Glomerular endothelial cell (primary cell): ENCODE measurements at places on chromosomes 6 and 20. TPM values are rescaled to one million over a fixed set of nuclear protein-coding genes. Genes with fewer than 3 reads are reported as not detected.

Gene BPIFB4
- total RNA-seq, result not detected in 2 replicates

DNA sequence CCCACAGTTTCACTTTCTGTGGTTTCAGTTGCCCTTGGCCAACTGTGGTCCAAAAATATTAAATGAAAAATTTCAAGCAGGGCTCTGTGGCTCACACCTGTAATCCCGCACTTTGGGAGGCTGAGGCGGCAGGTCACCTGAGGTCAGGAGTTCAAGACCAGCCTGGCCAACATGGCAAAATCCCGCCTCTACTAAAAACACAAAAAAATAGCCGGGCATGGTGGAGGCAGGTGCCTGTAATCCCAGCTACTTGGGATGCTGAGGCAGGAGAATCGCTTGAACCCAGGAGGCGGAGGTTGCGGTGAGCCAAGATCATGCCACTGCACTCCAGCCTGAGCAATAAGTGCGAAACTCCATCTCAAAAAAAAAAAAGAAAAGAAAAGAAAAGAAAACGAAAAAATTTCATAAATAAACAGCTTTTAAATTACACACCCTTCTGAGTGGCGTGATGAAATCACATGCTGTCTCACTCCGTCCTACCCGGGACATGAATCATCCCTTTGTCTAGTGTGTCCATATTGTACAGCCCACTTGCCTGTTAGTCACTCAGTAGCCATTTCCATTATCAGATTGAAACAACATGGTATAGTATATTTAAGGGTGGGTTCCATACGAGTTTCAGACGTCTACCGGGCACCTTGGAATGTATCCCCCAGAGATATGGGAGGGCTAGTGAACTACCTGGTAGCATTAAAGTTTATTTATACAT lies 11.7 kb downstream of the PTPRK start:
- DNase-seq, result no peak

Gene CCHCR1
- 9.3 and 13.8 TPM in 2 replicates for total RNA-seq

DNA sequence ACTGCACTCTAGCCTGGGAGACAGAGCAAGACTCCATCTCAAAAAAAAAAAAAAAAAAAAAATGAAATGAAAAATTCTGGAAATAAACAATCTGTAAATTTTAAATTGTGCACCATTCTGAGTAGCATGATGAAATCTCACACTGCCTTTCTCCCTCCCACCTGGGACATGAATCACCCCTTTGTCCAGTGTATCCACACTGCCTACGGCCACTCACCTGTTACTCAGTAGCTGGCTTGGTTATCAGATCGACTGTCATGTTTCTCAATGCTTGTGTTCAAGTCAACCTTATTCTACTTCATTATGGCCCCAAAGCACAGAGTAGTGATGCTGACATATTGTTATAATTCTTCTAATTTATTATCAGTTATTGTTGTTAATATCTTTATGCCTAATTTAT lies 58.7 kb upstream of the MTHFD1L start:
- DNase-seq, result no peak

- DNase-seq, result no peak
Observed at GRCh38 chr6:104186831-104187230, 672.9 kb downstream of the HACE1 start.
